ENCODE measurements at places on chromosomes 12 and 14.

DNA sequence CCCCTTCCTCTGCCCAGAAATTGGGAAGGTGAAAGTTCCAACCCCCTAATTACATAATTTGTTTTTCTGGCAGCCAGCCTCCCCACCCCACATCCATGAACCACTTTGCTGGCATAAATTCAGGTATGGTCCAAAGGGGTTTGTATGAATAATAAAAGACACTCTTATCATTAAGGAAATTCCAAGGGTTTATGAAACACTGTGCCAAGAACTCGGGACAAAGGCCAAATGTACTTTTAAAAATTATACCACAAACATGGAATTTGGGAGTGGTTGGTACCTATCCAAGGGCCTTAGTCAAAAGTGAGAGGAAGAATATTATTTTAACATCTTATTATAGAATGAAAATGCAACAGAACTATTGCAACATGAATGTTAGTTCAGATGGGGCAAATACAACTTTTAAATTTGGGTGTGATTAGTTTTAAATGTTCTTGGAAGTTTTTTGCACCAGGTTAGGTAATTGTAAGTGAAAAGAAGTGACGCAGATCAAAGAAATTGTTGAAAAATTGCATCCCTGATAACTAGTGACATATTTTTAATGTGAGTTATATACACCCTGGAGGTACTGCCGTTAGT, 217.8 kb downstream of the TMEM117 start:
- no peak for DNase-seq

DNA sequence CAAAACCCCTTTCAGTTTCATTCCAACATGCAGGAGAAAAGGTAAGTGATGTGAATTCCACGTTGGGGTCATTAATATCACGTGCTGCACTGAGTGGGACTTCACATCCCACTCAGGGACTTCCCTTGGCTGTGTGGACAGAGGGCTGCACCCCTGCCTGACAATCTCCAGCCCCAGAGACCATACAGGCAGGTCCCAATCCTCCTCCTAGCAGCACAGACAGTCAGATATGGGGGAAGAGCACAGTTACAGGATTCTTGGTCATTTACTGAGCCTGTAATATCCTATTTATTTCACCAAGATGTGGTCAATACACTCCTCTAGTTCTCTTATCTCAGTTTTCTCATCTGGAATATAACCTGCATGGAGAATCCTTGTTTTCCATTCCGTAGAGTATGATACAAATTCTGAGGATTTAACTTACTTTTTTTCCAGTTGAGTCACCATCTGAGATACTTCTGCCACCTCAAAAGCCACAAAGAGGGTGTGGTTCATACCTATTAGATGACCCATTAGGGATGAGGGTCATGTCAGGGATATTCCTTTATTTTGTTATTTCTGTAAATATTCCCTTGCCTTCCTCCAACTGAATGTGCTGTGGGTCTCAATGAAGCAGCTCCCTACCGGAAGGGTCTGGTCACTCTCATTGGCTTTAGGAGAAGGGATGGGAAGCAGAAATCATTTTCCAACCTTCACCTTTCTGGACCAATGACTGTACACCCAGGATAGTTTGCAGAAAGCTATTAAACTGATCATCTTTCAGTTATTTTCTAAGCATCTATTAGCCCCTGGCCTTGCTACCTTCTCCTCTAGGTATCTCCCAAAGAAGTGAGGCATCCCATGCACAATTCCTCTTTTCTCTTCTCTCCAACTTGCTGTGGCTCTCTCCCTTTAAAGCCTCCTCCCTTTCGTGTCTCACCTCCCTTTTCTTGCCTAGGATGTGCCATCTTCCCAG, 43.0 kb upstream of the NTF3 start:
- DNase-seq: no peak

DNA sequence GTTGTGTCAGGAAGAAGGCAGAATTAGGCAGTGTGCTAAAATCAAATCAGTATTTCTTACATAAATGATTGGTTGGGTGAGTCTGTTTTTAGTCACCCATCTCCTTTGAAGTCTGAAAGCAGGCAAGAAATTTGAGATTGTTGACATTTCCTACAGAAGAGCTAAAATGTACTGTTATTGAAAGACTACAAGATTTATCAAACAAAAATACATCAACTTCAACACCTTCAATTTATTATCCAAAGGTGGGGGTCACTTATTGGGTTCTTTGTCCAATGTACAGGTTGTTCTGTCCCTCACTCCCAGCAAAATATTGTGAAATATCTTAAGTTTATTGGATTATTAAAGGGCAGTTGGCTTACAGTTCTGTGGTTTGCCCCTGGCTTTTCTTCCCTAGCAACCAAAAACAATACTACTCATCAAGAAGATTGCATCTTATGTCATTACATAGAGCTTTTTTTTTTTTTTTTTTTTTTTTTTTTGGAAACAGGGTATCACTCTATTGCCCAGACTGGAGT, 20.6 kb upstream of the PKP2 start:
- DNase-seq: no peak

- no peak for DNase-seq
Measured at GRCh38 chr14:22836301-22837113, at the start of gene MMP14. Gene MMP14 (plus strand): TSS chr14:22836585. CDS start chr14:22836818, 233 bp downstream.

- DNase-seq: no peak
Measured at GRCh38 chr12:15540005-15540404, 217.7 kb downstream of the PTPRO start.

- no peak for DNase-seq
Measured at GRCh38 chr14:74615735-74616134, 3.7 kb upstream of the LTBP2 start.

- DNase-seq: no peak
Measured at GRCh38 chr14:96629558-96630222, 127.5 kb downstream of the PAPOLA start.

GRCh38 chr12:108538616-108539195, 22.3 kb downstream of the SART3 start:
- no peak for DNase-seq

GRCh38 chr14:100824091-100824551, 1.8 kb upstream of the MEG3 start:
- no peak for DNase-seq

- no peak for DNase-seq
Measured at GRCh38 chr12:58548801-58549200, 371.5 kb downstream of the LRIG3 start.

DNA sequence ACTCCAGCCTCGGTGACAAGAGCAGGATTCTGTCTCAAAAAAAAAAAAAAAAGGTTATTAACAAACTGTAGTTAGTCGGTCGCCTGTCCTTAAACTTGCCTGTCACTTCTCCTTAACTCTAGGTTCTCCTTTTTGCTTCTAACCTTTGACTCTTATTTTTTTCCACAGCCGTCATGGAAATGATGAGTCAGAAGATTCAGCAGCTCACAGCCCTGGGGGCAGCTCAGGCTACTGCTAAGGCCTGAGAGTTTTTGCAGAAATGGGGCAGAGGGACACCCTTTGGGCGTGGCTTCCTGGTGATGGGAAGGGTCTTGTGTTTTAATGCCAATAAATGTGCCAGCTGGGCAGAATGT, 418 bp upstream of the MYG1 start:
- DNase-seq: no peak

- no peak for DNase-seq
Measured at GRCh38 chr14:60510951-60511599, 2.1 kb downstream of the SIX6 start.

DNA sequence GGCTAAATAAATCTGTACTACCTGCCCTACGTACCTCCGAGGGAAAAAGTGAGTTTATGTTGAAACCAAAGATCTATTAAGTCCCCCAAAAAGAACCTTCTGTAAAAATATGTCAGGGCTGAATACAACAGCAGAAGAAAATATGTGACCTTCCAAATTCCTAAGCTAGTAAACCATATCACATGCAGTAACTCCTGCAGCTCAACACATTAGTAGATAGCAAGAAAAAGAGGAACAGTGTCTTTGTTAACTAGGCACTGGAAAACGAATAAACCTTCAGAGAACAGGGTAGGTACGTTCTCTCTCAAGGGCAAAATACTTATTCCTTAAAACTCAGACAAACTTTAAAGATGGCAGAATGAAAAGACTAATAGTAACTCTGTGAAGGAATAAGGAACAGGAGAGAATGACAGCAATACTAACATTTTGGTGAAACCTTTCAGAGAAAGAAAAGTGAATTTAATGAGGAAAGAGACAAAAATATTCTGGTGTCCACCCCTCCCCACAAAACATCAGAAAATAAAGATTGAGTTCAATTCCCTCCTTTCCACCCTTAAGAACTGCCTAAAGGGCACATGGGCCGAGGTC, 18.0 kb downstream of the CBX5 start:
- no peak for DNase-seq

DNA sequence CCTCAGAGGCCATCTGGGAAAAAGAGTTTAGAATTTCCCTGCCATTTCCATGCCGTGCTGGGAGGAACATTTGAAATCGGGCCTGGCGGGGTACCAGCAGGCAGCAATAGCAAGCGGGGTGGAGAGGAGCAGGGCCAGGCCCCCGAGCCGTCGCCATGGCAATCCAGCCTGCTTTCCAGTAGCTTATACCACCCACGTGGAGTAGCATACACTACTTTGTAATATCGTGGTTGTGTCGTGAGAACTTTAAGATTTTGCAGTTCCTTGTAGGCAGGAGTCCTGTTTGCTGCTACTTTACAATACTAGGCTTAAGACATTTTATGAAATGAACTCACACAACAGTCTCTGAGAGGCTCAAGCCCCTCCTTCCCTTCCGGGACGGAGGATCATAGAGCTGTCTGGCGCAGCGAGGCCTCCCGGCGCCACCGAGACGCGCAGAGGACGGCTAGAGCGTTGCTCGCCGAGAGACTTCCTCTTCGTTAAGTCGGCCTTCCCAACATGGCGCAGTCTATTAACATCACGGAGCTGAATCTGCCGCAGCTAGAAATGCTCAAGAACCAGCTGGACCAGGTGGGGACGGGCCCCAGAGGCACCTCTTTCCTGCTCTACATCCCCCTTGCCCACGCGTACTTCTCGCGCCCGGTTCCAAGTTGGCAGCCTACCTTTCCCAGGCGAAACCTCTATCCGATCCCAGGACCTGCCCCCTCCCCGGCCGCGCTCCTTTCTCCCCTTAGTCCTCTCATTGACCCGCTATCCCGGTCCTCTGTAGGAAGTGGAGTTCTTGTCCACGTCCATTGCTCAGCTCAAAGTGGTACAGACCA, at the start of gene PFDN5:
PFDN5 (plus strand) TSS at position 473 of the 821 bp plus-strand sequence; CDS start at position 499, 26 bp downstream.
- DNase-seq: peak; percentile 73

GRCh38 chr12:38639625-38640024, 265.8 kb downstream of the CPNE8 start:
- no peak for DNase-seq

- DNase-seq: no peak
Measured at GRCh38 chr14:69439521-69440270, 41.2 kb downstream of the SLC39A9 start.

- DNase-seq: no peak
Measured at GRCh38 chr12:13252024-13252423, 55.5 kb downstream of the EMP1 start.

- peak; percentile 30 for DNase-seq
Measured at GRCh38 chr14:59055439-59056045, 132.9 kb upstream of the DAAM1 start.

DNA sequence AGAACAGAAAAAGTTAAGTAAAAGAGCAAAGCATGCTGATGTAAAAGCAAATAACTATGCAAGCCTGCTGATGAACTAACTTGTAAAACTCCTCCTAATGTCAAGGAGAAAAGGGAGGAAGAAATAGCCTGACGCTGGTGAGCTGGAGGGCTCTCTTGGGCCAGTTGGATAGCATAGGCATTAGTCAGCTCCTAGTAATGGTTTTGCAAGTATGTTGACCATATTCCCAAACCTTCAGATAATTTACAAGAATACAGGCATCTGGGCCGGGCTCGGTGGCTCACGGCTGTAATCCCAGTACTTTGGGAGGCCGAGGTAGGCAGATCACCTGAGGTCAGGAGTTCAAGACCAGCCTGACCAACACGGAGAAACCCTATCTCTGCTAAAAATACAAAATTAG, 871.4 kb downstream of the C12orf50 start:
- peak; percentile 86 for DNase-seq

- no peak for DNase-seq
Measured at GRCh38 chr14:69619012-69619411, 7.6 kb downstream of the SUSD6 start.

DNA sequence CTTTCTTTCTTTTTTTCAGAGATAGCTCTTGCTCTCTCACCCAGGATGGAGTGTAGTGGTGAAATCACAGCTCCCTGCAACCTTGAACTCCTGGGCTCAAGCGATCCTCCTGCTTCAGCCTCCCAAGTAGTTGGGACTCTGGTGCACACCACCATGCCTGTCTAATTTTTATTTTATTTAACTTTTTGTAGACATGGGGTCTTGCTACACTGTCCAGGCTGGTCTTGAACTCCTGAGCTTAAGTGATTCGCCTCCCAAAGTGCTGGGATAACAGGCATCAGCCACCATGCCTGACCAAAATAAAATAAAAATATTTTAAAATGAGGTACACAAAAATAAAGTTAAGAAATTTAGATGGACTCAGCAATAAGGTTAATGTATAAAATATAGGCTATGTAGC, 5.1 kb upstream of the LEMD3 start:
- no peak for DNase-seq

GRCh38 chr14:24456980-24457379, 14.4 kb upstream of the SDR39U1 start:
- no peak for DNase-seq

DNA sequence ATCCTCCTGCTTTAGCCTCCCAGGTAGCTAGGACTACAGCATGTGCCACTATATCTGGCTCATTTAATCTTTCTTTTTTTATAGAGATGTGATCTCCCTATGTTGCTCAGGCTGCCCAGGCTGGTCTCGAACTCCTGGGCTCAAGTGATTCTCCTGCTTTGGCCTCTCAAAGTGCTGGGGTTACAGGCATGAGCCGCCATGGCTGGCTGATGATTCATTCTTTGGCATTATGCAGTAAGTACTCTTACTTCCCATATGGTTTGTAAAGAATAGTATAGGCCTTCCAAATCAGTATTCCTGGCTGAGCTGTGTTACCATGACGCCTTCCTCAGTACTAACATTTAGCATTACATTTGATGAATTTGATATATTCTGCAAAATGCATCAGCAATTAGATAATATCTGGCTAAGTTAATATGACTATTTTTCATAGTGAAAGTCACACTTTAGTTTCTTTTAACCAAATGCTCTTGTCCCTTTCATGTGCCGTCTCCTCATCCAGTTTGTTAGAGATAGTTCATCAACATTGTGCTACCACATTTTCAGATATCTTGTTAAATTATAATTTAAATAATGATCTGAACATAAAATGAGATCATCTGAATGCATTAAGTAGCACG, 3.2 kb upstream of the MIA2 start:
- no peak for DNase-seq

DNA sequence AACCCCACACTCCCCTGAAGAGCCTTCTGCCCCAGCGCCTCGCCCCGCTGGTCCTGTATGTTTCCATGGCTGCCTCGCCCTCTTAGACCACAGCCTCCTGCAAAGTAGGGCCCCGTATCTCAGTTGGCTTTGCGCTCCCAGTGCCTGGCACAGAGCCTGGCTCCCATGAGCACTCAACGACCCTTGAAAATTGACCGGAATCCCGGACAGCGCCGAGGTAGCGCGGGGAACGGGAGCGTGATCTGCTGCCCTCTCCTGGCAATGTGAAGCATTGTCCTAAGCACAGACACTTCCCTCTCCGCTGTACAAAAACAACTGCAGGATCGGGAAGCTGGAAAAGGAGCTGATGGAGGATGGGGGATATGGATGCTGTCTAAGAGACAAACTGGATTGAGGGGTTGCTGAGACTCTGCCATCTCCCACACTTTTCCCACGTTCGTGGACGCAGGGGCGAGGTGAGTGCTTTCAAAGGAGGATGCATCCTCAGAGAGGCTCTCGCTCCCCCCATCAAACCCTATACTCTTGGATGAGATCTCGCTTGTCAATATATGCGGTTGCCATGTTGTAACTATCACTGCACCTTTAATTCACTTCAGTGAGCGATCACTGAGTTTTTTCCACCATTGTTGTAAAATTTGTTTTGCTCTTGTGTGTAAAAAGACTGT, 10.7 kb upstream of the FKBP4 start:
- no peak for DNase-seq
